ENCODE measurements at places on chromosomes 4 and X.

DNA sequence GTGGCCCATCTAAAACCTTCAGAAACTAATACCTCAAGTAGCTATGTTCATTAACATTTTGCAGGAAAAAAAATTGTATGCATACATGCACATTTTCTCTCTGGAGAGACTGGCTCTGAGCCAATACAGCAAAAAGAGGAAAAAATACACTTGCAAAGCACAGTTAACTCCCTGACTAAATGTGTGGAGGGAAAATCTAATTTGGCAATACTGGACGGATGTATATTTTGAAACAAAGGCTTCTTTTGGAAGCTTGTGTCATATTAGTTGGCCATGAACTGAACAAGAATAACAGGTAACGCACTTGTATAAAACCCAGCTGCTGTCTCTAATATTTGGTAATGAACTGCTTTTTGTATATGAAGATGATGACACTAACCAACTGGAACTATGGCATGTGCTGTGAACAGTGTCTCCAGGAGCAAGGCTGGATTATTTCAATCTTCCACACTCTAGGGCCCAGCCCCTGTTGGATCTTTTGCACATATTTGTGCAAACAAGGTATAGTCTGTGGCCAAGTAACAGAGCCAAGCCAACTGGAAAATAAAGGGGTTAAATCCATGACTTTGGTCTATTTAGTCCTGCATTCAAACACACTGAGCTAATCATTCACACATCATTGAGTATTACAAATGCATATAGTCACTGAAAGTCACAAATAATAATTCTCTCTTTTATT lies 67.9 kb upstream of the NRK start:
- DNase-seq: no peak

DNA sequence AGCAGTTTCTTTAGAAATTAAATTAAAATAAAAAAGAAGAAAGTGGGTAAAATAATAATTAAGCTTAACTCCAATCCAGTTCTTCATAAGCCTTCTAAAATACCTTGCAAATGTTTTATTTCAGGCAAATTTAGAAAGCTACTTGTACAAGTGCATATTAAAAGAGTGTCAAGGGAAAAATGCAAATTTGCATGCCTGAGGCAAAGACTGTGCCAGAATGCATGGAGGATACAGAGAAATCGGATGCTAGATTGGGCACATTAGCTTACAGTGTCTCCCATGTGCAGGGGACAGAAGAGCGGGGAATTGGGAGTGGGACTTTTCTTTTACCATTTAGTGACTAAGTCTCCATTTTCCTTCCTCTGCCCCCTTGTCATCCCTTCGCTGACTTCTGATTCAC lies 173.0 kb upstream of the NWD2 start:
- DNase-seq: no peak

DNA sequence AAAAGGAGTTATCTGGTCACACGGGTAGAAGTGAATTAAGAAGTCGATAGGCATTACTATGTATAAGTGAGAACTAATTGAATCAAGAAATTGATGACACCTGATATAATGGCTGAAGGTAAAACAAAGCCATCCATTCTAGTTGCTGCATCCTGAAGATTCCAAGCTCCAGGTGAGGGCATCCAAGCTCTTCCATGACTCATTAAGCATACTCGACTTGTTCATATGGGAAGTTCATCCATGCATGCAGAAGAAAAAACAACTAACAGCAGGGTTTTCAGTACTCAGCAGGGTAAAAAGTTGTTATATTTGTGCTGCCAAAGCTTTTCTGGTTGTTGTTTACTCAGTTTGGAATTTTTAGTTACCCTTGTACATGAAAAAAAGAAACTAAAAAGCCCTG lies 508.0 kb upstream of the CXorf51A start:
- no peak for DNase-seq

- DNase-seq: no peak
Measured at GRCh38 chr4:142124874-142125273, 488.5 kb downstream of the IL15 start.

DNA sequence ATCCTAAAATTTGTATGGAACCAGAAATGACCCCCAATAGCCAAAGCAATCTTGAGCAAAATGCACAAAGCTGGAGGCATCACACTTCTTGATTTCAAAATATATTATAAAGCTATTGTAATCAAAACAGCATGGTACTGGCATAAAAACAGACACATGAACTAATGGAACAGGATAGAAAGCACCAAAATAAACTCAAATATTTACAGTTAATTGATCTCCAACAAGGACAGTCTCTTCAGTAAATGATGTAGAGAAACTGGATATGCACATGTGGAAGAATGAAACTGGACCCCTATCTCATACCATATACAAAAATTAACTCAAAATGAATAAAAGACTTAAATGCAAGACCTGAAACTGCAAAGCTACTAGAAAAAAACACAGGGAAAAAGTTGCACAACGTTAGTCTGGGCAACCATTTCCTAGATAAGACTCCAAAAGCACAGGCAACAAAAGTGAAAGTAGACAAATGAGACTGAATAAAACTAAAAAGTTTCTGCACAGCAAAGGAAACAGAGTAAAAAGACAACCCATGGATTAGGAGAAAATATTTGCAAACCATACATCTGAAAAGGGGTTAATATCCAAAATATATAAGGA lies 64.9 kb downstream of the CD99L2 start:
- DNase-seq: no peak

DNA sequence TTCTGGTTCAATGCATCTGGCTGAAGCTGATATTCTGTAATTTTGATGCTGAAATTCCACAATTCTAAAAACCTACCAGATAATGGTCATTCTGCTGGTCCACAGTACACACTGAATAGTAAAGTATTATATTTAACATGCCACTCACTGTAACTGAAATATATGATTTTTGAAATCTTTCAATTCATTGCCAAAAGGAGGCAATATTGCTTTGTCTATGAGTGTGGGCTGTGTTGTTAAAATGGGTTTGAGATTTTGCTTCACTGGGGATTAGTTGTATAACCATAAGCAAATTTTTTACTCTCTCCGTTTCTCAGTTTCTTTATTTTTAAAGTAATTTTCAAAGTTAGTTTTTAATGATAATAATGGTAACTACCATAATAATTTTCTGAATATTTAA lies 1404.1 kb upstream of the IGFBP7 start:
- no peak for DNase-seq

DNA sequence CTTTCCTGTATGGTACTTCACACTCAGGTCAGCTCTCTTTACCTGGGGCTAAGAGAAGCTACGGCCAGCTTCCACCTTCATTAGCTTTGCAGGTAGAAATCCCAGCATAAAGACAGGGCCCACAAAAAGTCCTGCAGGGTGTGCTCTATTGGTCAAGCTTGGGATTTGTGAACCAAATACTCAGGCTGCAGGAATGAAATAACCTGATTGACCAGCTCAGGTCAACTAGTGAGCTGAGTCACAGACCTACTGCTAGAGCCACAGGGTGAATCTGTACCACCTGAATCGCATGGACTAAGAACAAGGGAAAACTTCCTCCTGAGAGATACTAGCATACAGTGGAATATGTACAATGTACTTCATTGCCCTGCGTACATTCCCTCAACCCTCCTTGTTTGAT lies 172.2 kb downstream of the HHIP start:
- DNase-seq: no peak

DNA sequence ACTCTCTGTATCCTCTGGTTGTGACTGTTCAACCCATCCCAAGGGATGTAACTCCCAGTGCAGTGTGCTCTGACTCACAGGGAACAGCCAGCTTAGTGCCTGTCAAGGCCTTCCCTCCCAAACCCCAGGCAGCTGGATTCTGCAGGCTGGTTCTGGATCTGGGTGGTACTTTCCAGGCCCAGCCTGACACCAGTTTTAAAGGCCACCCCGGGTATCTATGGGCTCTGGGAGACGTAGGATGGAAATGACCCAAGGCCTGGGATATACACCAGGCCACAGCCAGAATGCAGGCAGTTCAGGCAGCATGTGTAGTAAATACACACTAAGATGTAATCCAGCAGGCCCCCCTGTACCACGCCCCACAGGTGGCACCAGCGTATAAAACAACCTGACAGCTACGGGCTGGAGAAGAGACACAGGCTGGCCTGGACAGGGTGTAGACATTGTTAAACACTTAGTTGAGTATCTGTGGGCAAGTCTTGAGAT lies 64.2 kb downstream of the SPINK2 start:
- DNase-seq: peak; percentile 21

GRCh38 chr4:184688447-184688846 lies 38.9 kb downstream of the PRIMPOL start:
- peak; percentile 59 for DNase-seq

- no peak for DNase-seq
Measured at GRCh38 chr4:140533951-140534480, 10.0 kb downstream of the ELMOD2 start.

DNA sequence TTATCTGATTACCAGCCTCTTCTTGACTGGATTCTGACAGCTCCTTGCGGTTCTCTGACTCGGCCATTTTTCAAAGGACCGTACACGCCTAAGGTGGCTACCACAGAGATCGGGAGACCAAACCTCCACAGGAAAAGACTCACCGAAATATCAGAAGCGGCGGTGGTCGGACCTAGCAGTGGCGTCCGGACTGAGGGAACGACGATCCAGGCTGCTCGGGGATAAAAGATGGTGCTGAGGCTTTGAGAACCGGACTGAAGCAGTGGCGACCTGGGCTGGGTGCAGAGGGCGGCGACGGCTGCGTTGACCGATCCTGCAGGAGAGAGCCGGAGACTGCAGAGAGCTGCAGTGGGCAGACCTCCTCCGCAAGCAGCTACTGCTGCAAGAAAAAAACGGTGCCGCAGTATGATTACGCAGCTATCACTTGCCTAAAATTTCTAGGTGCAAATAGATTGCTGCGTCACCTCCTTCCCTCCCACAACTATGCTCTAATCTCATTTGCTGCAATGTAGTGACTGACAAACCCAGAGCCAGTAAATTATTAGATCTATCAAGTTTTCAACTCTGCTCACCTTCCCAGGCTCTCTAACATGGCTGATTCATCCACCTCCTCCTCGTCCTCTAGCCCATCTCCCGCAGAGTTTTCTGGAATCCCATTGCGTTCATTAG lies at the start of gene NAP1L2:
Gene NAP1L2 (minus strand): TSS at position 426 of the 669 bp plus-strand sequence. CDS start 359 bp downstream, at position 67.
- DNase-seq: peak; percentile 45

DNA sequence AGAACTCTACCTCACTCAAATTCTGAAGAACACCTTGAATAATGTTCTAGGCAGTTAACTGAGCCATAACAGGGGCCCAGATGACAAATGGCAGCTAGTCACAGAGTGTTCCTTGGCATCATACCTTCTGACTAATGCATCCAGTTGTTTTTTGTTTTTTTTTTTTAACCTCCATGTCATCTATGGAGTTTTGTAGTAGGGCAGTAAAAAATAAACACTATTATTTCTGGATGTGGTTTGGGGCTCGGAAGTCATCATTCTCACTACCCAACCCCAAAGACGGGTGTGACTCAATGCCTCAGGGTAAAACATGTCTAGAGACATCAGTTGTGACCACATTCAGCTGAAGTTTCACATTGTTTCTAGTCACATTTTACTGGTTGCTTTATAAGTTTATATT lies 31.2 kb upstream of the MCF2 start:
- DNase-seq: peak; percentile 26

- DNase-seq: no peak
Measured at GRCh38 chrX:151153086-151153485, 23.3 kb upstream of the GPR50 start.

DNA sequence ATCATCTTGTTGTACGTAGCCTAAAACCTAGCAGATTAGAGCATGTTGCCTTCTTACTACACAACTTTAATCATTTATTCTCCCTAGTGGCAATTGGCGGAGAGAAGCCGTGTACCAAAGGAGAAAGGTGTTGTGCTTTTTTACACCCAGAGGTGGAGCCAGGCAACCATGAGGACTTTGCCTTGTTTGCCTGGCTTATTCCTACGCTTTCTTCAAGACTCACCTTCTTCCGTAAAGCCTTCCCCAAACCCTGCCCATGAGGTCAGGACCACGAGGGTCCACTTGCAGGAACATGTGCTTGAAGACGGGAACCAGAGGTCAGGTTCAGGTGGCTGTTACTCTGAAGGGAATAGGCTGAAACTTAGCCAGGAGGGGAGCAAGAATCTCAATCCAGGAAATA lies 290.5 kb downstream of the RAB28 start:
- no peak for DNase-seq

DNA sequence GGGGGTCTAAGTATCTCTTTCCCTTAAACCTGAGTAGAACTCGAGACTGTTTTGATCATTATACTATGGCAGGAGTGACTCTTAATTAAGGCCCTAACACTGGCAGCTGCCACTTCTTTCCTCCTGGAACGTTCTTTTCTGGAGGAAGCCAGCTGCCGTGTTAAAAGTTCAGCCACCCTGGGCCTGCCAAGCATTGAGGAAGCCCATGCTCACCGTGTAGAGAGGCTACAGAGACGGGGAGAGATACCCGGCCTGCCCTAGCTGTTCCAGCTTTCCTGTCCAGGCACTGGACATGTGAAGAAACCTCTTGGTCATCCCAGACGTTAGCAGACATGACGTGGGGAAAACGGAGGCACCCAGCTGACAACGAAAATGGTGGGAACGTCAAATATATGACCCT lies 274.1 kb downstream of the ARHGAP10 start:
- DNase-seq: no peak

DNA sequence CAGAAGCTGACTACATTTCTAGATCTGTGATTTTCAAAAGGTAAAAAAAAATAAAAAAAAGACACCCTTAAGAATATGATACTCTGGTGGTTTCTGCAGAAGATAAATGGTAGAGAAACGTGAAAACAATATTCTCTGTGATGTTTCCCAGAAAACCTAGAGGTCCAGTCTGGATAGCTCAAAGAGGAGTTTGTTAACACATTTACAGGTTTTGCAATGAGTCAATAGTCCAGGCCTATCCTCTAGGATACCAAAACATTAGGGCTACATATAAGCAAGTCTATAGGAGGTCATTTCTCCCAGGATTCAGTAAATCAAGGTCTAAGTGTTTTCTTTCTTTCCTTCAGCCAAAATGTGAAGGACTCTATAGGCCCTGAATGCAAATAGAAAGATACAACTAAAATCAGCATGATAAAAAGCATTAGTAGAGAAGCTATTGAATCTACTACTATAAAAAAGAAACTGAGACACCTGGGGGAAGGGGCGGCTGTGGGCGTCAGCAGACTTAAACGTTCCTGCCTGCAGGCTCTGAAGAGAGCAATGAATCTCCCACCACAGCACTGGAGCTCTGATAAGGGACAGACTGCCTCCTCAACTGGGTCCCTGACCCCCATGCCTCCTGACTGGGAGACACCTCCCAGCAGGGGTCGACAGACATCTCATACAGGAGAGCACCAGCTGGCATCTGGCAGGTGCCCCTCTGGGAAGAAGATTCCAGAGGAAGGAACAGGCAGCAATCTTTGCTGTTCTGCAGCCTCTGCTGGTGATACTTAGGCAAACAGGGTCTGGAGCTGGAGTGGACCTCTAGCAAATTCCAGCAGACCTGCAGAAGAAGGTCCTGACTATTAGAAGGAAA lies 33.7 kb upstream of the SPP1 start:
- no peak for DNase-seq

- DNase-seq: no peak
Measured at GRCh38 chrX:113473418-113473817, 632.8 kb upstream of the AMOT start.

DNA sequence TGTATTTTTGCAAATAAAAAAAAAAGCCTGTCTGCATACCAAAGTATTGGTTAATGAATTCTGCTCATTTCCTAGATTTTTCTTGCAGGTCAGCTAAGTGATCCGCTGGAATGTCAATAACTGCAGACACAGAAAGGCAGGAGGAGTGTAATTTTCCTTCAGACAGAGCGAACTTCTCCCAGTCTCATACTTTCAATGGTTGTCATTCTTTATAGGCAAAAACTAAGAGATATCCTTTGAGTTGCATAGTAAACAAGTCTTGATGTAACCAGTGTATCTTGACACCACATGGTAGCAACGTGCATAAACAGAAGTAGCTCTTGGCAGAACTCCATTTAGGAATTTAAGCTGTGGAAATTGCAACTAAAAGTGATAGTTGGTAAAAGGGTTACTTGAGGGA lies 8.2 kb downstream of the CAPN6 start:
- no peak for DNase-seq
